EH (cell line): ENCODE measurements at places on chromosomes 11 and 22.

- peak; percentile 48 for DNase-seq
These were observed 504 bp upstream of the ZNF215 start for GRCh38 chr11:6925636-6926207.

GRCh38 chr22:30433773-30434172 is 8.2 kb downstream of the MTFP1 start:
- no peak for DNase-seq

DNA sequence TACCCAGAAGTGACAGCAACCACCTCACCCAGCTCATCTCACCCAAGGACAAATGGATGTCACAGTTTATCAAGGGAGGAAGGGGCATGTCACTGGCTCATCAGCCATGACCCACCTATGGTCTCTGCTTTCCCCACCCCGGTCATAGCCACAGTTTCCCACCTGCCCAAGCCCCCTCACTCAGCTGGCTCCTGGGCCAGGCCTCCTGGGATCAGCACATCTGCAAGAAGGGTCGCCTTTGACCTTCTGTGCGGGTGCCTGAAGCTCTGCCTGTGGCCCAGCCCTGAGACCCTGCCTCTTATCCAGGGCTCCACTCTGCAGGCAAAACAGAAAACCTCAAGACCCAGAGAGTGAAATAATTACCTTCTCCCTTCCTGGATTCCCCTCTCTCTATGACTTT is 236.4 kb downstream of the BUD13 start:
- DNase-seq: no peak

DNA sequence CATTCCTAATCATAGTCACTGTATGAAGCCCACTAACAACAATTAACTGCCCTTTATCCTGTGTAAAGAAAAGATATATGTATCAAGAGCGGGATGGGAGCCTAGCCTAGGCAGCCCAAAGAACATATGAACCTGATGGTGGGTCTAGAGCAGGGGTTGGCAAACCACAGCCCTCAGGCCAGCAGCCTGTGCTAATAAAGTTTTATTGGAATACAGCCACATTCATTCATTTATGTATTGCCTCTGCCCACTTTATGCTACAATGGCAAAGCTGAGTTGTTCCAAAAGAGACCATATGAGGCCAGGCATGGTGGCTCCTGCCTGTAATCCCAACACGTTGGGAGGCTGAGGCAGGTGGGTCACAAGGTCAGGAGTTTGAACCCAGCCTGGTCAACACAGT is 13.5 kb downstream of the PRR14L start:
- no peak for DNase-seq

DNA sequence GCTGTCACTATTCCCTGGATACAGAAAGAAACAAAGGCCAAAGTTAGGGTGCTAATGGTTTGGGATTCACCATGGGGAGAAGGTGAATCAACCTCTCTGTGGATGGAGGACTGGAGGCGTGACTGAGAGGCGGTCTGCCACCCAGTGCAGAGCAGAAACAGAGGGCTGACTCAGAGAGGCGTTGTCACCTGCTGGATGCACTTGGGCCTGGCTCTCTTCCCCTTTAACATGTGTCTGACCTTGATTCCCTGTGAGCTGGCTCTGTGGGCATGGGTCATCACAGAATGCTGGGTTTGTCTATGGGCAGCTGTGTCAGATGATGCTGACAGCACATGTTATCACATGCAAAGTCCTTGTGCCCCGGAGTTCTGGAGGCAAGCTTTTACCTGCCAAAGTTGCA is 75.9 kb downstream of the LDLRAD3 start:
- no peak for DNase-seq

- DNase-seq: no peak
These were observed 37.5 kb downstream of the ZC3H12C start for GRCh38 chr11:110130642-110131238.

DNA sequence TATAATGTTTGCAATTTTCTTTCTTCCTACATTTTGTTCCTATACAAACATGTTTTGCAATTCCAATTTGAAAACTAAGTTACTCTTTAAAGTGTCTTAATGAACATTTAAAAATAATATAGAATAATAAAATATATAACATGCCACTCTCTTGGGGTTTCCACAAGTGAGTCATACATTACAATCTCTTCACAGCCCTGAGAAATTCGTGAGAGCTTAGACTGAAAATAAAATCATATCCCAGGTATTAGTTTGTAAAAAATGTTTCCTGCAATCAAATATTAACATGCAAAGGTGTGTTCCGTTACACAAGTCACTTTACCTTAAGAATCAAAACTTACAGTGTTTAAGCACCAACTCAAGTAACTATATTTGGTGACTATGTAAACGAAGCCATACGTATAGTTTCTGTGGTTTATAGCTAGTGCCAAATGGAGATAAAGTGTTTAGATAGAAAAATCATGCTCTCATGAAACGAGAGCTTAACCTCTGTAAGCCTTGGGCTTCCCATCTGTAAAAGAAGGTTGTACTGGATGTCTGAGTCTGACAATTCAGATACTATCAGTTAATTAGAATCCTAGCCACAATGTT is 253.6 kb upstream of the ANO3 start:
- no peak for DNase-seq

DNA sequence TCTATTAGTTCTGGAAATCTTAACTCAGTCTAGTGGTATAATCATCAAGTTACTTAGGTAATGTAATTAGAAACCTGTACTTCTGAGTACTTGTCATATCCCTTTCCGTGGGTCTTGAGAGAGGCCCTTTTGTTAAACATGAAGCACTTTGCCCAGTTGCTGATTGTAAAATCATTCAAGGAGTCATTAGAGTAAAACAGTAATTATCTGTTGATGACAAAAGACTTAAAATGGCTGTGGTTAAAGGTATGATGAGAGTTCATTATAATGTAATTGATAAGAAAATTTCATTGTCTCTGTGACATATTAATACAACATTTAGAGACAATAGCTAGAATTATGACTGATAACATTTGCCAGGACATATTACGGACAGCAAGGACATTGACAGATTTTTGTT is 34.3 kb downstream of the PRR5L start:
- no peak for DNase-seq

- DNase-seq: peak; percentile 69
These were observed 2.3 kb downstream of the IRF7 start for GRCh38 chr11:613369-613968.

DNA sequence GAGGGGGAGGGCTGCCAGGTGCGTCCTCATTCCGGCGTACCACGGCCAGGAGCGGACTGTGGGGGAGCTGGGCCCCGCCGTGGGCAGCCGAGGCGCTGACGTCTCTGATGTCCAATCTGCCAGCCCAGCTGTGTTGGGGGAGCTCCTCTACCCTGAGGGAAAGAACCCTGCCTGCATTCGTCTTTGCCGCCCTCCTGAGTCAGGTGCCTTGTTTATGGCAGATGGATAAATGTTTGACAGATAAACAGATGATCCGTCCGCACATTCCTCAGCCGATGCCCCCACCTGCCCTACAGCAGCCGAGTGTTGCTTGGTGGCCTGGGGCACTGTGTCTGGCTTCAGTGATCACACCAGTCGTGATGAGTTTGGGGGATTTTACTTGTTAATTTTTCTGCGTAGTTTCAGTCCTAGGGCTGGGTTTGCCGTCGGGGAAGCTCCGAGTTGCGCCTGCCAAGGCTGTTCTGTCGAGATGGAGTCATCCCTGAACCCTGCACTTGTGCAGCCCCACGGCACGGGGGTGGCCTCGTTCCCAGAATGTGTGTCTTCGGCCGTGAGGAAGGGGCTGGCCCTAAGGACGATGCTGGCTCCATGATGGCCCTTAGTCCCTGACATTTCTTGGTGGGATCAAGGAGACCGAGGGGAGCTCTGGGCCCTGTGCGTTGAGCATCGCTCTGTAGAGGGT is 1083.9 kb downstream of the BRD1 start:
- no peak for DNase-seq

DNA sequence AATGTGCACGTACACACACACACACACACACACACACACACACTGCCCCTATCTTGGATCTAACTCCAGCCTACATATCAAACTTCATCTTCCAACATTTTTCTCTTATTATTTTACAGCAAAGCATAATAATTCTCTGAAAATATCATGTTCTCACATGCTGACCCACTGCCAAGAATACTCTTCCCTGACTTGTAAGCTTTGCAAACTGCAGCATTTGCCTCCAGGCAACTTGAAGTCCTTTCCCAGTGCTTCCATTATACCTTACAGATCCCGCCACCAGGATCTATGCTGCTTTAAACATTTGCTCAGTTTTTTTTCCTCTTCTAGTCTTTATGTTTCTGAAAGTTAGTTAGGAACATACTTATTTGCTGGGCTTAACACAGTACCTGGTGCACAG is 483.3 kb upstream of the ARHGAP42 start:
- no peak for DNase-seq

- DNase-seq: no peak
These were observed 42.4 kb upstream of the TSKU start for GRCh38 chr11:76740772-76741171.

GRCh38 chr11:57197762-57198161 is 16.0 kb downstream of the LRRC55 start:
- no peak for DNase-seq

- peak; percentile 65 for DNase-seq
These were observed 107.8 kb downstream of the CD44 start for GRCh38 chr11:35246745-35247144.

DNA sequence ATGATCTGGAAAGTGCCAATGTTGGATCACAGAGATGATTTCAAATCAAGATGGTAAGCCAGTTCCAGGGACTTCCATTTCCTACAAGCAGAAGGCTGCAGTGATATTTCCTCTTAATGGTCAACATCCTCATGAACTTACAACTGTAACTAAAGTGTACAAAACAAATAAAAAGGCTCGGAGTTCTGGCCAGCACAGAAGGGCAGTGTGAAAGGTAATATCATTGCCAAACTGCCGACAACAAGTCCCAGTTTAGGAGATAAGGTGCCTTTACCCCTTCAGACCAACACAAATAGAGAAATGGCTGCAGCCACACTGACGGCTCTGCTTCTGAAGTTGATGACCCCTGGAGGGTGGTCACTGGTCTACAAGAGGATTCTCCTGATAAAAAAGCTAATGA is 91.1 kb downstream of the ETS1 start:
- no peak for DNase-seq

GRCh38 chr11:8604078-8604723 is 10.2 kb upstream of the STK33 start:
- DNase-seq: peak; percentile 100

DNA sequence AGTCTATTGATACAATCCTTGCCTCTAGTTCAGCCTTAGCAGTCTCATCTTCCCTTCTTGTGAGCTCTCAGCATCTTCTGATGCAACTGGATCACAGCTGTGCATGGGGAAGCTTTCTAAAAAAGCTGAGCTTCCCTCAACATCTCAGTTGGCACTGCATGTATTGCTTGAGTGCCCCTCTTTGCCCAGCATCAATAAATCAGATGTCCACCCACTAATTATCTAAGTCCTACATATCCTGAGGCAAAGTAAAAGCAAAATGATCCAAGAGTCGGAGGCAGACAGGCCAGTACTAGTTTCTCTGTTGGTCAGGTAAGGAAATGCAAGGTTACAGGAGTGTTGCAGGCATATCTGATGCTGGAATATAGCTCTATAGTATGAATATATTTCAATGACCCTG is 334.5 kb upstream of the NCAM1 start:
- no peak for DNase-seq

- DNase-seq: peak; percentile 95
These were observed 50.8 kb downstream of the FBLN1 start for GRCh38 chr22:45553351-45554039.

GRCh38 chr11:94494126-94494680 is 419 bp downstream of the ANKRD49 start:
- no peak for DNase-seq

DNA sequence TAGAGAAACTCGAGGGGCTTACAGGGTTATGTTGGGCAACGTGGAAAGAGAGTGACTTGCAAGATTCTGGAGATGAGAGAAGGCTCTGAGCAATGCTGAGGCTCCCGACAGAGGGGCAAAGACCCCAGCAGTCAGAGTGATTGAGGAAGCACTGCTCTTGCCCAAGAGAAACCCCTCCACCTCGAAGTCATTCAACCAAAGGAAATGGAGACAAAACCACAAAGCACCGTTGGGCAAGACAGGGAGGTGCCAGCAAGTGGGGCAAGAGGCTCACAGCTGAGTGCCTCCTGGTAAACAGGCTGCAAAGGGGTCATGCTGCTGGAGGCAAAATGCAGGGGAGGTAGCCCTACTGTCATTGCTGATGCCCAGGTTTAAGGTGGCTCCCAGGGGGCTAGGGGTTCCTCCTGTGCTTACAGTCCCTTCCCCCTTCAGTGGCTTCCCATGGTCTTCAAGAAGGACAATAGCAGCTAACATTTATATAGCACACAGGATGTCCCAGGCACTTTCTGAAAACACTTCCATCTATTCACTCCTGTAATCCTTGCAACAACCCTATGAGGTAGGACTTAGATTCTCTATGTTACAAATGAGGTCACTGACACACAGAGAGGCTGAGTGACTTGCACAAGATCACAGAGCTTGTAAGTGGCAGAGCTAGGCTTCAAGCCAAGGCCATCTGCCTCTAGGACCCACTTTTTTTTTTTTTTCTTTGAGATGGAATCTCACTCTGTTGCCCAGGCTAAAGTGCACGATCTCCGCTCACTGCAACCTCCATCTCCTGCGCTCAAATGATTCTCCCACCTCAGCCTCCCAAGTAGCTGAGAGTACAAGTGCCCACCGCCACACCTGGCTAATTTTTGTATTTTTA is 18.1 kb upstream of the MYH9 start:
- DNase-seq: peak; percentile 42

DNA sequence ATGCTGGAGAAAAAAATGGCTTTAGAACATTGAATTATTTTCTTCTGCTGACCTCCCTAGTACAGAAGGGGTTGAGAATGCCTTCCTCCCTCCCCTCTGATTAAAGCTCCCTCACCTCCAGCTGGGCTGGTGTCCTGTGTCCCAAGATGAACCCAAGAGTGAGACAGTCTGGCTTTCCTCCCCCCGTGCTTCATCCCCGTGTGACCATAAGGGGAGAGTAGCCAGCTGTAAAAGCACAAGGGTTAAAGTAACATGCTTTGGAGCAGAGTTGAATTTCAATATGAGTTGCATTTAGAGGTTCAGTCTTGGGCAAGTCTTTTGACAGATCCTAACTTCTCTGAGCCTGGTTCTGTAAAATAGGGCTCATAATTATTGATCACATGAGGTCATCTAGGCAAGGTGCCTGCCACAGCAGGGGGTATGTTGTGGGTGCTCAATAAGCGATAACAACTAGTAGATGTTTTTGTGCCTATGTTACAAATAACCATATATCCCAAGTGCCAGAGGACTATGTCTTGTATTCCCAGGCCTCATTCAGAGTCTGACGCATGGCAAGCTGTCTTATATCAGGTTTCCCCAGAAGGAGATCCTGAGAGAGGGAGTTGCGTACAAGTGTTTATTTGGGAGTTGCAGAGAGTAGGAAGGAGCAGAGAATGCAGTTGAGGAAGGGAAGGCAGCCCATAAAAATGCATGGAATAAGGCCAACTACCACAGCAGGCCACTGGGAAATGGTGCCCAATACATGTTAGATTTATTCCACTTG is 4.1 kb downstream of the PRG2 start:
- DNase-seq: no peak
